ENCODE measurements at places on chromosomes 3 and 15. TPM values are rescaled to one million over a fixed set of nuclear protein-coding genes. Genes with fewer than 3 reads are reported as not detected.
A peak's percentile ranks its signal among the peaks of the same experiment; 100 is the strongest.

DNA sequence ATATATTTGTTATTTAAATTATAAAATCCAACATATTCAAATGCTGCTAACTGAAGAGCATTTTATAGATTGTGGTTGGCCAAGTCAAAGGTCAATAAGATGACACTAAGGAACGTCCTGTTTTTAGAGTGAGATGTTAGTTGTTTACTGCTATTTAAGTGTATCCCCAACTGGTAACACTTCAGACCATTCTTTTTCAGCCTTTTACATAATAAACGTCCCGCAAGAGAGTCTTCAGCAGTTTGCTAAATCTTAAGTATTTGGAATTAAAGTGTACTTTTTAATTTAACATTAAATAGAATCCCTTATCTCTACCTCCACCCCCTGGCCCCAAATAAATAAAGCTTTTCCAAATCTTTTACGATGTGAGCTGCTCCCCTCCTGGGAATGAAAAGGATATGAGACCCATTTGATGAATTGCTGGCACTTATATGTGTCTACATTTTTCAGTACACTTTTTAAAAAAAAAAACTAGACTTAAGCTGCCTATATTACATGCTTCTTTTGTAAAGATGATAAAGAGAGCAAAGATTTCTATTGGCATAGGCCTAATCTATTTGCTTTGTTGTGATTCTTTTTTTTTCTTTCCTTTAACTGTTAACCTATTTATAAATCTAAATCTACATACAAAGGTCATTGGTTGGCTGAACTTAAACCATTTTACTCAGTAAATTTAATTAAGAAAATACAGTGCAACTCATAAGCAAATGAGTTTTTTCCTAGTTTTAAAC is 101.8 kb upstream of the SKOR1 start:
- DNase-seq, result no peak
- no peaks in the 10 kb centered on the region for H3K4me1 ChIP-seq
- H3K4me3 ChIP-seq, result no peak overlapping the region
- H3K27ac ChIP-seq, result no peak overlapping the region
- H3K36me3 ChIP-seq, result no peaks in the 10 kb centered on the region

GRCh38 chr3:105793040-105793439 is 75.8 kb downstream of the CBLB start:
- no peaks in the 10 kb centered on the region for H3K27me3 ChIP-seq
- H3K36me3 ChIP-seq, result no peaks in the 10 kb centered on the region
- no peak overlapping the region for H3K4me3 ChIP-seq
- no peak for DNase-seq
- H3K27ac ChIP-seq, result peak overlapping the region; percentile 7

GRCh38 chr15:57972864-57973263 is 92.6 kb downstream of the ALDH1A2 start:
- no peaks in the 10 kb centered on the region for H3K27me3 ChIP-seq
- H3K4me1 ChIP-seq, result no peaks in the 10 kb centered on the region
- no peaks in the 10 kb centered on the region for H3K36me3 ChIP-seq
- H3K4me3 ChIP-seq, result no peak overlapping the region

DNA sequence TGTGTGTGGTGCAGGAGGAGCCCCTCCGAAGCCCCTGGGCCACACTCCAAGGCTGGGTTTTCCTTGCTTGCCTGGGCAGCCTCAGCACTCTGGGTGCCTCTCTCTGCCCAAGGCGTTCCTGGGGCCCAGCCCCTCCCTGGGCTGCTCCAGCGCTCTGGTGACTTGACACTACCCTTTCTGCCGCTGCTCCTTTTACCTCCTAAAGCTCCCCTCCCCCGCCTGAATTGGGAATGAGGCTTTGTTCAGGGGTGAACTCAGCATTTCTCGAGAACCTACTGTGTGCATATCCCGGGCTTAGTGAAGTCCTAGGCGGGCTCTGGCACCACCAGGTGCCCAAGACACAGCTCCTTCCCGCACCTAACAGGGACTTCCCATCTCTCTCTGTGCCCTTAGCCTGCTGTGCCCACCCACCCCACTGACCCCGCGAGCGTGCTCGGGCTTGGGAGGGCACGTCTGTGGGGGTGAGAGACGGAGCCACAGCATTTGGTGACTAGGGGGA is 1.2 kb upstream of the BAHD1 start:
- H3K27me3 ChIP-seq, result peaks cover 27% of the 10 kb centered on the region
- H3K27ac ChIP-seq, result peak overlapping the region; percentile 91
- peak overlapping the region; percentile 96 for H3K4me3 ChIP-seq

- no peaks in the 10 kb centered on the region for H3K27me3 ChIP-seq
- H3K4me3 ChIP-seq, result no peak overlapping the region
- DNase-seq, result no peak
- no peaks in the 10 kb centered on the region for H3K36me3 ChIP-seq
- peaks cover 7% of the 10 kb centered on the region for H3K4me1 ChIP-seq
- no peak overlapping the region for H3K27ac ChIP-seq
These were observed 42.1 kb upstream of the FOXP1 start for GRCh38 chr3:71625676-71626075.

DNA sequence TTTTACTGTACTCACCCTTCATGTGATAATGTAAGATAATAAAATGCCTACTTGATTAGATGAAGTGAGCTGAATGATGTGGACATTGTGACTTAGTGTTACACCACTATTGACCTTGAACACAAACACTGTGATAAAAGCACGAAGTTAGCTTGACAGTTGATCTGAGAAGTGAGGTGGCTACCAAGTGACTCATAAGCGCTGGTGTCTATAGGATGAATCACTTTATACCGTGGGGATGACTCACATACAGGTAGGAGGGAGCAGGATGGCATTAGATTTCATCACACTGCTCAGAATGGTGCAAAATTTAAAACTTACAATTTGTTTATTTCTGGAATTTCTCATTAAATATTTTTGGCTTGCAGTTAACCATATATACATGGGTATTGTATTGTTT is 174.7 kb upstream of the CNTN3 start:
- no peak for DNase-seq
- H3K27me3 ChIP-seq, result no peaks in the 10 kb centered on the region
- H3K27ac ChIP-seq, result no peak overlapping the region
- no peaks in the 10 kb centered on the region for H3K36me3 ChIP-seq
- H3K4me1 ChIP-seq, result no peaks in the 10 kb centered on the region
- no peak overlapping the region for H3K4me3 ChIP-seq

DNA sequence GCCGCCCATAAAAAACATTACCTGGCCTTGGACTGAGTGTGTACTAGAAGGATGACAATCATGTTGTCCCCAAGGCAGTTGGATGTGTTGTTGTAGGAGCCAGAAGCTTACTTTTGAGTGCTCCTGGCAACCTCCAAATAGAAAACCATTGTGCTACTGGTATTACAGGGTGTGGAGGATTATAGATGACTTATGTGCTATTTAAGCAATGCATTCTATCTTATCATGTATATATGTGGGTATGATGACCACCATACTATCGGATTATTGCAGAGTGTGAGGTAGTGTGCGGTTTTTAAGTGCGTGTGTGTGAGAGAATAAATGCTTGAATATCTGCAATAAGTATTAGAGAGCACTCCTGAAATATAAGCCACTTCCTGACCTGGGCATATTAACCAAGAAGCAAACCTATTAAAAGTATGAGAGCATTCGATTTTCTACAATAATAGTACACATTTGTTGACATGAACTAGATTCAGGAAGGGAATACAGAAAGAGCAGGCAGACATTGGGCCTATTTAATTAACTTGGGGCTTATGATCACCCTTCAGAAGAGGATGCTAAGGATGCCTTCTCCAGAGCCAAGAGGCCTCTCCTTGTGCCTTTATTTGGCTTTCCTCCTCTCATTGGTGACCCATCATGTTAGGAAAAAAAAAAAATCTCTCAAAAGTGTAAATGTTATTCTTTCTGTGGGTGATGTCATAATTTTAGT is 11.7 kb upstream of the MBNL1 start:
- H3K27me3 ChIP-seq, result no peaks in the 10 kb centered on the region
- peaks cover 20% of the 10 kb centered on the region for H3K4me1 ChIP-seq
- DNase-seq, result no peak
- H3K36me3 ChIP-seq, result no peaks in the 10 kb centered on the region
- peak overlapping the region; percentile 34 for H3K27ac ChIP-seq

GRCh38 chr3:73378207-73378606 is 246.5 kb downstream of the PDZRN3 start:
- no peak overlapping the region for H3K27ac ChIP-seq
- no peak for DNase-seq
- H3K4me3 ChIP-seq, result no peak overlapping the region
- no peaks in the 10 kb centered on the region for H3K27me3 ChIP-seq

GRCh38 chr15:58865425-58865880 is 68.0 kb downstream of the SLTM start:
- no peaks in the 10 kb centered on the region for H3K4me1 ChIP-seq
- DNase-seq, result no peak
- peak overlapping the region; percentile 42 for H3K4me3 ChIP-seq

GRCh38 chr3:178479446-178479845 is 56.8 kb upstream of the KCNMB2 start:
- H3K4me3 ChIP-seq, result no peak overlapping the region
- H3K27ac ChIP-seq, result no peak overlapping the region
- H3K36me3 ChIP-seq, result no peaks in the 10 kb centered on the region
- no peak for DNase-seq
- no peaks in the 10 kb centered on the region for H3K27me3 ChIP-seq

DNA sequence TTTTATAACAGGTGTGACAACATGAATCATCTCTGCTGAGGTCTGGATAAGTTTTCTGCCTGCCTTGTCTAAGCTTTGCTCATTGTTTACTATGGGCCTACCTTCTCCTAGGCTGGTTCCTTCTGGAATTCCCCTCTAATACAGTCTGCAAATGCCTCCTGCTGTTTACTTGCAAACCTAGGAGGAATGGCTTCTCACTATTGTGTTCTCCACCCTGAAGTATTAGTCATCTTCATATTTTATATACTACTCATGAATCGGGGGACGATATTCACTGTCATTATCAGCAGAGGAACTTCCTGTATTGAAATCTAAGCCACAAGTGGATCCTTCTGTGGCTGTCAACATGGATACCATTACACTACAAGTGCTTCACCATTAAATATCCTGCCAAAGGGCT is 154.8 kb downstream of the PLCL2 start:
- H3K4me3 ChIP-seq, result no peak overlapping the region
- peak overlapping the region; percentile 2 for H3K27ac ChIP-seq
- no peaks in the 10 kb centered on the region for H3K27me3 ChIP-seq

GRCh38 chr3:98906230-98906629 is 4.7 kb upstream of the DCBLD2 start:
- no peak overlapping the region for H3K27ac ChIP-seq
- H3K4me1 ChIP-seq, result no peaks in the 10 kb centered on the region
- no peak for DNase-seq
- no peaks in the 10 kb centered on the region for H3K27me3 ChIP-seq

DNA sequence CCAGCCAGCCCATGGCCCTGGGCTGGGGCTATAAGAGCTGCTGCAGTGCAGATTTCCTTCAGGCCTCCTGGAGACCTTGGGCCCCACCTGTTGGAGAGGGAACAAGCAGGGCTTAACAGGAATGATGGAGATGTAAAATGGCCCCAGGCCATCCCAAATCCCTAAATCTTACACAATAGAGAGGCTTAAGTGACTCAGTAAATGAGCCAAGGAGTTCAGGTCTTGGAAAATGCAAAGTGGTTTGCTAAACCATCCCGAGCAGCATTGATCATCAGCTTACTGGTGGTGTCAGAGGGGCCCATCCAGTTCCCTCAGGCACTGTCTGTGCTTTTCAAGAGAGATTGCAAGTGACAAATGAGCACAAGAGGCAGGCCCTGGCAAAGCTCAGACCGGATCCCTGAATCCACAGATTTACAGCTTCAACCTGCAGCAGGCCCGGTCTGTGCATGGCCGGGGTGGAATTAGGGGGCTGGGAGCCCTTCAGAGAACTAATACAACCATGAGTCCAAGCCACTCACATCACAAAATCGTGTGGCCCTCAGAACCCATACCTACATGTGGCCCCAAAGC is 325.4 kb downstream of the UACA start:
- no peak for DNase-seq
- no peak overlapping the region for H3K27ac ChIP-seq
- H3K27me3 ChIP-seq, result no peaks in the 10 kb centered on the region
- no peaks in the 10 kb centered on the region for H3K4me1 ChIP-seq
- no peak overlapping the region for H3K4me3 ChIP-seq

- H3K36me3 ChIP-seq, result peaks cover 6% of the 10 kb centered on the region
- H3K27ac ChIP-seq, result peak overlapping the region; percentile 56
- no peak for DNase-seq
- H3K4me1 ChIP-seq, result peaks cover 16% of the 10 kb centered on the region
- H3K27me3 ChIP-seq, result no peaks in the 10 kb centered on the region
These were observed 59.1 kb downstream of the TBC1D2B start for GRCh38 chr15:78018445-78018844.

DNA sequence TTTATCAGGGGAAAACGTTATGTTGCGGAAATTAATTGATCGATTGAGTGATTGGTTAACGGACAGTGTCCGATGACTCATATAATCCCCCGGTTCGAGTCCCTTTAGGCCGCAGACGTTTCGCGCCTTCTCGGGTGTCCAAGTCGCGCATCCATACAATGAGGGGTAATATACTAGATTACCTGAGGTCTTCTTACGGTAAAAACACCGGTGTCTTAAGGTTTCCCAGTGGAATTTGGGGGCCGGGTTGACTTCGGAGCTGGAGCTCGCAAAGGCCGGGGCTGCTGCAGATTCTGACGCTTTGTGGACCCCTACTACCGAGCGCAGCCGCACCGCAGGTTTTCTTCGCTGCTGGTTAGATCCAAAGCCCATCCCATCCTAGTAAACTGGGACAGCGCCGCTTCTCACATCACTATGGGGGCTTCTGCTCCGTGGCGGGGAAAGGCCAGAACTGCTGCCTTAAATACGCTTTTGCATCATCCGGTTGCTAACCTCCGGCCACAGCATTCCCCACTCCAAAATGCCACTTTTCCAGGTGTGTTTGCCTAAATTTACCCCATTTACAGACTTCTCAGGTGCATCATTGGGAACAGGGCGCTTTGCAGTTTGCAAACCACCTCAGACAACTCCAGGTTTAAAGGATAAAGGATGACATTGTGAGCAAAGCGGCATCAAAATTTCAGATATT is 858 bp upstream of the SACM1L start:
- no peaks in the 10 kb centered on the region for H3K36me3 ChIP-seq
- H3K4me1 ChIP-seq, result peaks cover 32% of the 10 kb centered on the region
- no peaks in the 10 kb centered on the region for H3K27me3 ChIP-seq
- H3K27ac ChIP-seq, result peak overlapping the region; percentile 98

DNA sequence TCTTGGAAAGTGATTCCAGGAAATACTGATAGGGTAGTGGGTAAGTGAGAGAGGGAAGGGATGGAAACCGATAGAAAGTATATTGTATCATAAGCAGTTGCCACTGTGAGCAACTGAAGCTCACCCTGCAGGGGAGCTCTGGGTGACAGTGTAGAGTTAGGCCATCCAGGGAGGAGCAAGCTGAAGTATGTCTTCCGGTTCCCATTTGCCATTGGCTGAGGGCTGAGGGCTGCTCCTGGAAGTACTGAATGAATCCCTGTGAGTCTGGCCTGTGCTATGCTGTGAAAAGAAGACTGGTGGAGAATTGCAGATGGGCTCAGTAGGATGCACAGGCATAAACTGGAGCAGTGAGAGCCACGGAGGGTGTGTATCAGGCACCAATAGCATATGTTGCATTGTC is 348.3 kb downstream of the MFSD1 start:
- no peaks in the 10 kb centered on the region for H3K4me1 ChIP-seq
- H3K27ac ChIP-seq, result no peak overlapping the region
- DNase-seq, result no peak
- H3K36me3 ChIP-seq, result no peaks in the 10 kb centered on the region
- H3K27me3 ChIP-seq, result no peaks in the 10 kb centered on the region
- no peak overlapping the region for H3K4me3 ChIP-seq

The MUC20 gene
- 10.2 TPM for total RNA-seq

The RPL4 gene
- 1,575 TPM for total RNA-seq

The CCR3 gene
- not detected for total RNA-seq

The GABRR3 gene
- total RNA-seq, result not detected

The NR1I2 gene
- 0.37 TPM for total RNA-seq

The PCBP4 gene
- total RNA-seq, result 40.9 TPM

Data from upper lobe of left lung (tissue), 6 donors.